ENCODE measurements at places on chromosomes 12 and 14.

DNA sequence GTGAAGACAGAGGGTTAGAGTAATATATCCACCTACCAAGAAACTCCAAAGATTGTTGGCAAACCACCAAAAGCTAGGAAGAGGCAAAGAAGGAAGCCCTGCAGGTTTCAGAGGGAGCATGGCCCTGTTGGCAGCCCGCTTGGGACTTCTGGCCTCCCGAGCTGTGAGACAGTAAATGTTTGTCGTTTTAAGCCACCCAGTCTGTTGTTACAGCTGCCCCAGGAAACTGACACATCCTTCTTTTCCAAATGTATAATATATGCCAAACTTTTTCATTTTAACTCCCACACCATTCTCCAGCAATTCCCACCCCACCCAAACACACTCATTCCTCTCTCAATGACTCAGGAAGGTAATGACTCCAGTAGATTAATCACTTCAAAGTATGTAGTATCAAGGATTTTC is 74.0 kb downstream of the RPS29 start:
- no peak for DNase-seq

GRCh38 chr12:27178723-27179399 is 65.2 kb upstream of the STK38L start:
- DNase-seq, result no peak

- DNase-seq, result no peak
Observed at GRCh38 chr12:24705741-24706358, 243.1 kb downstream of the BCAT1 start.

GRCh38 chr12:2084553-2085296 is 31.9 kb downstream of the CACNA1C start:
- peak; percentile 46 for DNase-seq

DNA sequence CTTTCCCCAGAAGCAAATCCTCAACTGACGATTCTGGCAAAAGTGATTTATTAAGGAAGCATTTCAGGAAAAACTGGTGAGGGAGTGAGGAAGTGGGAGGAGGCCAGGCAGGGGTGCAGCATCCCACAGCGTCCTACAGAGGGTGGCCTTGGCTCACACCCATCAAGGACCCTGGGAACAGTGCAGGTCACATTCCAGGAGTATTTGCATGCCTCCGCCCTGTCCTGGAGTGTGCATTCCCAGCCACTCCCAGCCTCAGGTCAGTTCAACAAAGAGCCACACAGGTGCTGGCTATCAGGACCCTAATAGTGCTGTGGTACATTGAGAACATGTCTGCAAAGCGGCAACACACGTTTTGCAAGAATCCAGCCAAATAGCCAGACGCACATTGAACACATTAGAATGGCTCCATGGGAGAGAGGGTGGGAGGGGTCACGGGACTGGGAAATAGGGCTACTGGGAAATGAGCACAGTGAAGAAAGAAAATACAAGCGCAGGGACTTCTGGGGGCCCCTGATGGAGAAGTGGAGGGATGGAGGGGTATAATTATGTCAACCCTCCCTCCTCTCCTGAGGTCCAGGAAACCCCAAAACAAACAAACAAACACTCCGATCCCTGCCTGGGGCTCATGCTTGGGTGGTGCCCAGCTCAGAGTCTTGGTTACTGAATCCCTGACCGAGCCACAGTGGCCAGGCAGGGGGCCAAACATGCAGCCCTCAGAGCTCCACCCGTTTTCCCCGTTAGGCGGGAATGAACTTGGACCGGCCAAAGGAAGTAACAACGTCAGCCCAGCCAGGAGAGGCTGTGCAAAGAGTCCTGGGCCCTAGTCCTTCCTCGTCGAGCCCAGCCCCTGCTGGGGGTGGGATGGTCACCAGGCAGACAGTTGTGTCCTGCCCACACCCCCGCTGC is 36.5 kb downstream of the CMKLR1 start:
- no peak for DNase-seq

GRCh38 chr12:9244894-9245293 is 36.7 kb upstream of the PZP start:
- DNase-seq, result no peak
